Stimulated activated CD4-positive, alpha-beta T cell treated with anti-CD3 and anti-CD28 coated beads, Interleukin-1b, Interleukin-23, amount 100 ng/mL, for 24 hours (primary cell): ENCODE measurements at places on chromosomes 2 and 18.

GRCh38 chr2:58794103-58794502, 553.0 kb upstream of the FANCL start:
- DNase-seq: no peak

DNA sequence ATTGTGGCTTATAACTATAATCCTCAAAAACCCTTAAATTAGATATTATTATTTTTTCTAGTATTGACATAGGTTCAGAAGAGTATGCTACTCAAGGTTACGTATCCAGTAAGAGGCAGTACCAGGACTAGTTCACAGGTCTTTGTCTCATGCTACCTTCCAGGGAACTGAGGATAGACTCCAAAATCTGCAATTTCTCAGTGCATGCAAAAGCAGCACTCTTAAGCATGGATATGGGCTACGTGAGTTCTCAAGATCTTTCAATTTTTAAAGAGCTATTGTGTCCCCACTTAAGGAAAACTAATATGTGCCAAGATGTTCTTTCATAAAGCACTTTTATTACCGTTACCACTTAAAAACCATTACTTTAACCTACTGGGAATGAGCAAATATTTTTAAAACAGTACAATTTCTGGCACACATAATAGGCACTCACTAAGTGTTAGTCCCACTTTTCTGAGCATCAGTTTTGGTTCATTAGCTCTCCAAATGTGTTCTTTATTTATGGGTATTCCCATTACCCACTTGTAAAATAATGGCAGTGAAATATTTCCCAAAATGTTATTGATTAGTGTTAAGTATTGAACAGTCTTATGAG, 113.8 kb upstream of the TTN start:
- no peak for DNase-seq

DNA sequence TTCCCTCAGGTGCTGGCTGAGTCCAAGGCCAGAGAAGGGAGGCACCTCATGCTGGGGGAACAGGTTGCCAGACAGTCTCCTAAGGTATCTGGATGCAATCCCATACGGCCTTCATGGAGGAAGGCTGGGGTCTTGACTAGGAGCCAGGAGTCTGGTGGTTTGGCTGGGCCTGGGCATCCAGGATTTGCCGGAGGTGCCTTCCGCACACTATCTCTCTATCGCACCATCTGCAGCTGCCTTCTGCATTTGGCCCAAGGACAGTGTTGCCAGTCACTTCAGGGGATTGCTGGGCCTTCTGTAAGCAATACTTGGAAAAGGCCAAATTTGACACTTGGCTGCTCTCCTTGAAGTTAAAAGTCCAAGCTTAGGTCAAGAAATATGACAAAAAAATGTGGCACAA, 327.2 kb downstream of the EN1 start:
- DNase-seq: no peak

GRCh38 chr2:189014449-189015138, 40.4 kb downstream of the COL3A1 start:
- no peak for DNase-seq

- no peak for DNase-seq
These were observed 71.9 kb downstream of the MOGAT1 start for GRCh38 chr2:222743251-222743812.

DNA sequence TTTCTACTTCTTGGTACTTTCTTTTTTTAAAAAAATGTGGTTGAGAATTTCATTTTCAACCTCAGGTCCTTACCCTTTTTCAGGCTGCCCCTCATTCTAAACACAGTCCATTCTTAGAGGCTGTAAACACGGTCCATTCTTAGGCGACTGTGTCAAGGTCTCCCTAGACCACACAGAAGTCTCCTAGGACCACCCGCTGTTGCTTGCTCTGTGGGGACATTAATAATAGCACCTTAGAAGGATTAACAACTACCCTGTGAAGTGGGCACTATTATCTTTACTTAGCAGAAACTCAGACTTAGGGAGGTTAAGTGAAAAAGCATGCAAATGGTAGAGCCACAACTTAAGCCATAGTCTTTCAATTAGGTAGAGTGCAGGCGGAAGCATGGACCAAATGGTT, 91.7 kb downstream of the RBMS1 start:
- DNase-seq: no peak

DNA sequence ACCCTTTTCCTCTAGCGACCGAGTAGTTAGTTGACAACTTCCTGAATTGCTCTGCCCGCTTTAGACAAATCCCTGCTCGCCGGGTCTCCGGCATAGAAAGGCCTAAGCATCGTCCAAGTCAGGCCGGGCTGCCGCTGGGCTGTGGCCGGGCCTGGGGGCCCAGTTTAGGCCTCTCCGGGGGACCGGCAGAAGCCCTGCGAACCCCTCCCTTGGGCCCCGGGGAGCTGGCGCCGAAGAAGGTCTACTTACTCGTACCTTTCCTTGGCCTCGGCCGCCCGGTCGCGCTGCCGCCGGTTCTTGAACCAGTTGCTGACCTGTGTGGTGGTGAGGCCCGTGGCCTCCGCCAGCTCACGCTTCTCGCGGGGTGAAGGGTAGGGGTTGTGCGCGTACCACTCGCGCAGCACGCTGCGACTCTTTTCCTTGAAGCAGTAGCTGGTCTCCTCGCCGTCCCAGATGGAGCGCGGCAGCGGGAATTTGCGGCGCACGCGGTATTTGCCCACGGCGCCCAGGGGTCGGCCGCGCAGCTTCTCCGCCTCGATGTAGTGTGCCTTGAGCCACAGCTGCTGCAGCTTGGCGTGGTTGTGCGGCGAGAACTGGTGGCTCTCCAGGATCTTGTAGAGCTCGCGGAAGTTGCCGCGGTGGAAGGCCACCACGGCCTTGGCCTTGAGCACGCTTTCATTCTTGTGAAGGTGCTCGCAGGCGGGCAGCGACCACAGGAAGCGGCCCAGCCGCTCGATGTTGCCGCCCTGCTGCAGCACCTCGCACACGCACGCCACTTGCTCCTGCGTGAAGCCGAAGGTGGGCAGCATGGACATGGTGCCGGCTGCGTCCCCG, 739 bp downstream of the SIX2 start:
- DNase-seq: no peak

- DNase-seq: no peak
These were observed 31.0 kb downstream of the TSPYL6 start for GRCh38 chr2:54224997-54225396.

- DNase-seq: no peak
These were observed 25.3 kb upstream of the OR6B3 start for GRCh38 chr2:240078631-240079030.

GRCh38 chr2:126756125-126756524, 100.2 kb downstream of the GYPC start:
- no peak for DNase-seq

- no peak for DNase-seq
These were observed 431.2 kb downstream of the LPIN1 start for GRCh38 chr2:12177455-12178288.
